ENCODE measurements at places on chromosomes 5 and 9.

DNA sequence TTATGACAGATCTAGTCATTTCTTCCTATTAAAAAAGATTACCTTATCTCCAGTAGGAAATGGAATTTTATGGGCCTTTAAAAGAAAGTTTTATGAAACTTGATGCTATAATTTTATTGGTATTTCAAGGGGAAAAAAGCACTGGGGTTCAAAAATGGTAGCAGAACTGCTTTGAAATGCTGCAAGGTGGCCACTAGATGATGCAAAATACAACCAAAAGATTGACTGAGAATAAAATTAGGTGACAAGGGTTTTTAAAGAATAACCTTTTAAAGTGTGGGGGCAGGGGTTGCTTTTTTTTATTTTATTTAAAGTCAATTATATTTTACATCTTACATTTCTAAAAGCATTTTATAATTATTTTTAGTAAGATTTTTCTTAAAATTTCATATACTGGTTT lies 61.7 kb downstream of the KLF9 start:
- no peak for DNase-seq

GRCh38 chr5:147675168-147675567 lies 107.4 kb downstream of the JAKMIP2 start:
- no peak for DNase-seq

DNA sequence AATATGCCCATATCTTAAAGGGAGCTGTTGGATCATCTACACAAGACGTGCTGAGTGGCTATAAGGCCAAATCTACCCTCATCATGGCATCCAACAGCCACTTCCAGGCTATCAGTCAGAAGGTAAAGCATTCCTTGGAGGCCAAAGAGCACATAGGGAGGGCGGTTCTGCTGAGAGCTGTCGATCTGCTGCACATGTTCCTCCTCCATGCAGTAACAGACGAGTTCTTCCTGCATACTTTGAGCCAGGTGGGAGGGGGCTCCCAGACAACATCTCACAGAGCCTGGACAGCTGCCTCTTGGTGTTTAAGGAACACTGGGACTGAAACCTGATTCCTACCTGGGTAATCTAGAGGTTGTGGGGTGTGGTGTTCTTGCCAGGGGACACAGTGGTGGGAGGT lies 93.3 kb upstream of the RAI14 start:
- DNase-seq = no peak

GRCh38 chr9:27108981-27109541 lies at the start of gene TEK:
TEK (plus strand) TSS chr9:27109225; CDS start chr9:27109591, 366 bp downstream.
- no peak for DNase-seq

Data from cortex of kidney (tissue), 1 donor.